Smooth muscle cell of trachea (primary cell): ENCODE measurements at places on chromosomes 2 and 18. TPM values are rescaled to one million over a fixed set of nuclear protein-coding genes. Genes with fewer than 3 reads are reported as not detected.

DAPL1 gene
- total RNA-seq, result not detected in 2 replicates

EVX2 gene
- total RNA-seq, result not detected in 2 replicates

IL1R1 gene
- 105 and 154 TPM in 2 replicates for total RNA-seq

CYS1 gene
- total RNA-seq, result 2.0 and 7.3 TPM in 2 replicates

INO80B gene
- 14.1 and 16.0 TPM in 2 replicates for total RNA-seq

REG1B gene
- not detected in 2 replicates for total RNA-seq

NAPG gene
- total RNA-seq, result 27.5 and 44.9 TPM in 2 replicates

HMSD gene
- total RNA-seq, result 0.15 and 0.17 TPM in 2 replicates

CHRND gene
- total RNA-seq, result not detected in 2 replicates
